Right cardiac atrium (tissue), 5 donors: ENCODE measurements at places on chromosomes 11 and 22.

DNA sequence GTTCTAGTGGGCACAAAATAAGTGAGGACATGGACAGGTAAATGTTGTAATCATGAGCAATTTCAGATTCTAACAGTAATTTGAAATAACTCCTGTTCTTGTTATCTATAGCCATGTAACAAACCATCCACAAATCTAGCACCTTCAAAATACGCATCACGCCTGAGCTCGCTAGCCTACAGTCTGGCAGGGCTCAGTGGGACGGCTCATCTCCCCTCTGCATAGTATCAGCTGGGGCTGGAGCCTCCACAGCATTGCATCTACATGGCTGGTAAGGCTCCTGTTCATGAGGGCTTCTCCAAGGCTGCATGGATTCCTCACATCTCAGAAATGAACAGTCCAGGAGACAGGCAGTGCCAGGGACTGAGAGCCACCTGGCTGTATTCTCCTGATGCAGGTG is 112.6 kb downstream of the KCNQ1 start:
- no peak for DNase-seq

DNA sequence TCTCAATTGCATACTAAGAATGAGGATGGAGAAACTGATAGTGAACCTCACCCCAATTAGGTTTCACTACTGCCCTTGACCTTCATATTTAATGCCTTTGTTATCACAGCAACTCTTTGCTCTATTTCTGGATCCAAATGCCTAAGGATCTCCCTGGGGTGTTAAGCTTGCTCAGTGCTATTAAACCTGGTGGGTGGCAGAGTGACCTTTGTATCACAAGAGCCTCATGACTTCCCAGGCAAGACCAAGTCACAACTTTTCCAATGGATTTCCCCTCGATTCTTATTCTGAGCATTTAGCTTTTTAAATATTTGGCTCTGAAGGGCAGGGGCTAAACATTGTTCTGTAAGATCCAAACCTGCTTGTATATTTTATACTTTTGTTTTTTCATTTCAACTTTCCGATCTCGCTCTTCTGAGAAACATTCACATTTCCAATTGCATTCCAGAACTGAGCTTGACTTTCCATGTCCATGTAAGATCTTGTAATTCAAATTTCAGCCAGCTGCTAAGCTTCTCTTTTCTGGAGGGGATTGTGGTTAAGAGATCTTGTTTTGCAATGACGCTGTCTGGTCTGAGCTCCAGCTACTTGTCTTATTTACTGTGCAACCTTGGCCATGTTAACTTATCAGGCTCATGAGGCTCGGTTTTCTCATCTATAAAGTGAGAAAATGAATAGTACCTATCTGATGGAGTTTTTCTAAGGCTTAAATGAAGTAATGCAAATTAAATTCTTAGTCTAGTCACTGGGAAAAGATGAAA is 6.4 kb upstream of the EHF start:
- no peak for DNase-seq

- DNase-seq: peak; percentile 72
Measured at GRCh38 chr11:128837627-128838026, 29.5 kb downstream of the KCNJ1 start.

DNA sequence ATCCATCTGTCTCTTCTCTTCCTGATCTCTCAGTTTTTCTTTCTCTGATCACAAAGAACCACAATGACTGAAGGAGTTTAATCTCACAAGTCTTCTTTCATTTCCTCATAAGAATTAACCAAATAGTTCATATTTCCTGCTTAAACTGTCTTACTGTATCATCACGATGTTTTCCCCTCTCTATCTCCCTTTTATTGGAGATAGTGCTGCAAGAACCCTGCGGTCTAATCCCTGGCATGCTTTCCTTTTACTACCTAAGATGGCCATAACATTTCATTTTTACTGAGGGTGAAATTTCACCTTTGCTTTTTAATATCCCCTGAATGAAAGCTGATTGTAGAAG is 28.9 kb downstream of the CARD18 start:
- no peak for DNase-seq
